Upper lobe of left lung (tissue), 6 donors: ENCODE measurements at places on chromosomes 7 and 10. TPM values are rescaled to one million over a fixed set of nuclear protein-coding genes. Genes with fewer than 3 reads are reported as not detected.

Gene SPDYE16
- 0.24 TPM for total RNA-seq

GRCh38 chr7:4531236-4531635 lies 150.9 kb upstream of the FOXK1 start:
- no peak for DNase-seq

GRCh38 chr10:75643944-75644692 lies 212.7 kb downstream of the LRMDA start:
- no peak for DNase-seq

GRCh38 chr7:70712942-70713341 lies 419.0 kb upstream of the GALNT17 start:
- no peak for DNase-seq

Gene TRIM74
- total RNA-seq, result not detected

Gene RBP4
- total RNA-seq, result 18.0 TPM

DNA sequence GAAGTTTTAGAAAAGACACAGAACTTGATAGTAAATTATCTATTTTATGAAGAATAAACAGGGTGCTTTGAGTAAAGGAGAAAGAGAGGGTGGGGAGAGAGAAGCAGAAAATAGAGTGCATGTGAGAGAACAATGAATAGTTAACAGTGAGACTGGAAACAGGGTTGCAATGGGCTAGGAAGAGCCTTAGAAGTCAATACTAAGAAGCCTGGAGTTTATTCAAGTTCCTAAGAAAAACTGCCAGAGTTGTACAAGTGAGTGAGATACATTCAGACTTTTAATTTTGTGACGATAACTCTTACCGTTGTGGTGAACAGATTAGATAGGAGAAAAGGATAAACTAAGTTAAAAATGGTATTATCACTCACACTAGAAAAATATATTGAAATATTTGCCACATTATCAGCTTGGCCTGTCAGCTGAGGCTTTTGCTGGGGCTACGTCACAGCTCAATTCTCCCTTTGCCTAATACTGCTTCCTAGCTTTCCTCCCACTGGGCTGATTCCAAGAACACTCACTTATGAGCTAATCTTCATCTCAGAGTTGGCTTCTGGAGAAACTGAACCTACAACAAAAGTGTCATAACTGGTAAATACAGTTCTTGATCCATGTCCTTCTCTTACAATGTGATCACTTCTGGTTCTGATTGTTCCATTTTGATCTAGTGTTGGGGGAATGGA lies 92.7 kb downstream of the SEMA3D start:
- no peak for DNase-seq

Gene ADIRF
- 51.3 TPM for total RNA-seq

- no peak for DNase-seq
These were observed 46.0 kb downstream of the ABCC2 start for GRCh38 chr10:99828464-99828863.

GRCh38 chr10:4916086-4916716 lies 47.0 kb upstream of the AKR1C1 start:
- no peak for DNase-seq

DNA sequence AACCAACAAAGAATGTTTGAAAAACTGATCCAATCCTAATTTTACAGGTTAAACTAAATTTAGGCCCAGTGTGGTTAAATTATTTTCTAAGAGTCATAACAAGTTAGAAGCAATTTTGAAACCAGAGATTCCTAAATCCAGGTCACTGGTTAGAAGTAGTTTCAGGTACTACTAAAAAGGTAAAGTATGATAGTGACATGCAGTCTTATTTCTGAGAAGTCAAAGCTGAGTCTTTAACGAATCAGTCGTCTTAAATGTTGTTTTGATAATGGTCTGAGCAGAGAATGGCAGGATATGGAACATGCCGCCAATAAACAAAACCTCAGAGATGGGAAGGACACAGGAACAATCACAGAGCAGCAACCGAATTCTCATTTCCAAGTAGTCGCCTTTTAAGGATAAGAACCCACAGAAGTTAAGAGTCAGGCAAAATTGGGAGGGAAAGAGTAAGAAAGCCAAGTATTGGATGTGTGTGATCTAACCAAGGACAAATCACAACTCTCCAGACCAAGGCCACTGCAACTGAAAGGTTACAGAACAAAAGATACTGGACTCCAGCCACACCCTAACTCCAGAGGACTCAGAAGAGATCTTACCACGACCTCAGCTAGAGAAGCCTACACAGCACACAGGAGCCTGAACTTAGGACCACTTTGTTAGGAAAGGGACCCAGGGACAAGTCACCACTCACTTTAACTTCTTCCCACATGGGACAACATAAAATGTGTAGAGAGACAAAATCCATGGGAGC lies 19.7 kb downstream of the TMEM243 start:
- no peak for DNase-seq

Gene ZNHIT1
- 68.5 TPM for total RNA-seq

DNA sequence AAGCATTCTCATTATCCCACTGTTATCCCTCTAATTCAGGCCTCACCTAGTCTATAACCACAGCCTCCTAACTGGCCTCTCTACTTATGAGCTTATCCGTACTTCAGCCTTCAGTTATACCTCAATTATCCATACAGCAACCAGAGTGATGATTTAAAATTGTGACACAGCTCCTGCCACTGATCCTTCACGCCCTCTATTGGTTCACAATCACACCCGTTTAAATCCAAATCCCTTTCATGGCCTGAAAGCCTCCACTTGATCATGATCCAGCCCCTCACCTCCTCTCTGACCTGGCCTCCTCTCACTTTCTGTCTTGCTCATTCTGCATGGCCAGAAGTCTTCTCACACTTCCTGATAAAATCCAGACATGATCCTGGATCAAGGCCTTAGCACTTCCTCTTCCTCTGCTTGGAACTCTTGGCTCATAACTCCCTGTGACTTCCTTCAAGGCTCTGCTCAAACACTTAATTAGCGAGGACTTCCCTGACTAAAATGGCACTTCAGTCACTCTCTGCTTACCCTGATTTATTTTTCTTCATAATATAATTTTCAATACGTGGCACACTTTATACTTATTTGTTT lies 19.0 kb upstream of the TMEM26 start:
- no peak for DNase-seq

DNA sequence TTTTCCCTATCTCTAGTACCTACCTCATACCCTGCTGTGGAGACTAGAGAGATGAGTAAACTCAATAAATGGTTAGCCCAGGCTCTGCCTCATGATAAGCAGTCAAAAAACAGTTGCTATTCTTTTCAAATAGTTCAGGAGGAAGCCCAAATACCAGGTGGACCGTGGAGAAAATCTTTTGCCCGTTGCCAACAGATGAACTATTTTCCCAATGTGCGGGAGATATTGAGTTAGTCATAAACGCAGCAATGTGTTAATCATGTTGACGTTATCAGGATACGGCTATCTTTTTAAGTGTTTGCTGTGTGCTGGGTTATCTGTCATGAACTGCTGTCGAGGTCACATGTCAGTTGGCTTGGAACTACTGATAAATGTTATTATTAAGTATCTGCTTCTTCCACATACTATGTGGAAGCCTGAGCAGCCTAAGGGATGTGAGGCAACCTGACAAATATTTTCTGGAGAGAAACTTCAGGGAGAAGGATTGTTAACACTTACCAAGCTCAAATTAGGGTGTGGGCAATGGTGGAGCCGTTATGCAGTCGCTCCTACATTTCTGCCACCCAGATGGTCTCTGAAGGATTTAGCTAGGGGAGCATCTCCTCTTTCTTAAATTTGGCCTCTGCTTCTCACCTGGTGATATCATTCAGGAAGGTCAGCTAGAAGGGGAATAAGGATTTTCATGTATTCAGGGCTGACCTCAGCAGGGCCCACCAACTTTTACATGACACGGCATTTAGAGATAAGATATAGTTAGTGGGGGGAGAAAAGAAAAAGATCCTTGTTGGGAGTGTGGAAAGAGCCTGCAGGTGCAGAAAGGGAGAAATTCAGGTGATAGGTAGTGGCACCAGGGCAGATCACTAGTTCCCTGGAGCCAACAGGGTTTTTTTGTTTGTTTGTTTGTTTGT lies 33.5 kb upstream of the SLC26A3 start:
- no peak for DNase-seq

Gene KRIT1
- 37.8 TPM for total RNA-seq

DNA sequence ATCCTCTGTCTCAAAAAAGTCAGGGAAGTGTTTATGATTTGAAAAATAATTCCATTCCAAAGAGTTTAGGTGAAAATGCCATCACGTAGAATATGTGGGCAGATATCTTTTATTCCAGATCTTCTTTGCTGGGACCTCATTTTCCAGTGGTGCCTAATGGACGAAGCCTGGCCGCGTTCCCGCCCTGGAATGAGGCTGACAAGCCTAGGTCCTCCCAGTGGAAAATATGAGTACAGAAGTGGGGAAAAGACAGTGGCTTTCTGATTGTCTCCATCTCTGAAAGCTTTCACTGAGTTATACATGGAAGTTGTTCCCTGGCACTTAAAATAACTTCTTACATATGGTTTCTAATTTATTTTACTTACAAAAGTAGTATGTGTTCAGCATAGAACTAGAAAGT lies 139.4 kb downstream of the TACC2 start:
- DNase-seq, result no peak

Gene FBXL13
- 1.6 TPM for total RNA-seq

DNA sequence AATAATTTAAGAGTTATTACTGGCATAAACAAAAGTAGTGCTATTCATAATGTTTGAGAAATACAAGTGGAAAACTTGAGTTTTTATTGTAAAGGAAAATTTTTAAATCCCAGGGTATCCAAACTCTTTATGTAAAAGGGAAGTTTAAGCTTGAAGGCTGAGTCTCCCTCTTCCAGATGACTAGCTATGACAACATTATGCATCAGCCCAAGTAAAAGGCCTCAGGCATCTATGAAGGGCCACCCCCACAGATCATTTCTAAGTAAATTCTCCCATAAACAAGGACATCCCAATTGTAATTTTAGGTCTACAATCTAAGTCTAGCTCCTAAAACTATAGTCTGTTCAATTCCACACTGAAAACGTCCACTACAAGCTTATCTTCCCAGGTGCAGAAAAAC lies 166.2 kb upstream of the STEAP1 start:
- DNase-seq, result no peak

DNA sequence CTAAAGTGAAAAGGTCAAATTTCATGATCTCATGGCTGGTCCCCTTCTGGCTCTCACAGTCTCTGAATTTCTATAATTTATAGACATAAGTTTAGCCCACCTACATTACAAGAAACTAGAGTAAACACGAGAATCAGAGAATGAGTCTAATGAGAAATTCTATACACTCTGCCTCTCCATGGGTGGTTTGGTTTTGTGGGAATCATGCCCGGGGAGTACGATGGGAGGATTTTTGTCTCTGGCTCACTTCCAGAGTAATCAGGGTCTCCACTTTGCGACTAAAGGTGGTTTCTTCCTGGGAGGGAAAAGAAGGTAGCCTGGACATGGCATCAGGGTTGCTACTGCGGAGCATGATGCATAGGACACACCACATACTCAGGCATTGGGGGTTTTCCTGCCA lies 69.7 kb downstream of the MRC1 start:
- DNase-seq, result no peak

Gene TMEM184A
- total RNA-seq, result 9.2 TPM

DNA sequence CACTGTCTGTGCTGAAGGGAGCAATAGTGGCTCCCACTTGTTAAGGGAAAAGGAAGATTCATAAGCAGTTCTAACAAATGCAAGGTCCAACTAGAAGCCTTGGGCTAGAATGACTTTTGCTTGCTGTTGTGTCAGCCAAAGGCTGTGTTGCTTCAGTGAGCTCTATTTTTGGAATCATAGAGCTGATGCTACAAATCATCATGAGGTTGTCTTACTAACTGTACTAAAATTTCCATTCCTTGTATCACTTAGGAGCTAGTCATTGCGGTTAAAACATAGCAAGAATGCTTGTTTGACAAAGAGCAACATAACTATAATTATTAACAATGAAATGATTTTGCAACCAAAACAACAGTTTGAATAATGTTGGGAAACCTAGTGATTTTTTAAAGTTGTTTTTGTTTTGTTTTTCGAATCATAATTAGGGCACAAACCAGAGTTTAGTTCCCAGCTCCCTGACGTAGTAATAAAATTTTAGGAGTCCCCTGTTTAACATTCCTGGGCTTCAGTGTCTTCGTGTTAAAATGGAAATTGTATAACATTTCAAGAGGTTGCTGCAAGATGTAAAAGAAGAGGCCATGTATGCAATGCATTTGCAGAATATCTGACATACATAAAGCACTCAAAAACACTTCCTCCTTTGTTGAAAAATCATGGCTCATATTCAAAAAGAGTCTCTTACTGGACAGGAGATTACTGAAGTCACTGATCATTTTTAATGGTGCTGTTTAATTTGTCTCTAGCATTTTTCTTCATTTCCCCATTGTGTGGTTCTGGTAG lies 183.4 kb downstream of the MACC1 start:
- no peak for DNase-seq

DNA sequence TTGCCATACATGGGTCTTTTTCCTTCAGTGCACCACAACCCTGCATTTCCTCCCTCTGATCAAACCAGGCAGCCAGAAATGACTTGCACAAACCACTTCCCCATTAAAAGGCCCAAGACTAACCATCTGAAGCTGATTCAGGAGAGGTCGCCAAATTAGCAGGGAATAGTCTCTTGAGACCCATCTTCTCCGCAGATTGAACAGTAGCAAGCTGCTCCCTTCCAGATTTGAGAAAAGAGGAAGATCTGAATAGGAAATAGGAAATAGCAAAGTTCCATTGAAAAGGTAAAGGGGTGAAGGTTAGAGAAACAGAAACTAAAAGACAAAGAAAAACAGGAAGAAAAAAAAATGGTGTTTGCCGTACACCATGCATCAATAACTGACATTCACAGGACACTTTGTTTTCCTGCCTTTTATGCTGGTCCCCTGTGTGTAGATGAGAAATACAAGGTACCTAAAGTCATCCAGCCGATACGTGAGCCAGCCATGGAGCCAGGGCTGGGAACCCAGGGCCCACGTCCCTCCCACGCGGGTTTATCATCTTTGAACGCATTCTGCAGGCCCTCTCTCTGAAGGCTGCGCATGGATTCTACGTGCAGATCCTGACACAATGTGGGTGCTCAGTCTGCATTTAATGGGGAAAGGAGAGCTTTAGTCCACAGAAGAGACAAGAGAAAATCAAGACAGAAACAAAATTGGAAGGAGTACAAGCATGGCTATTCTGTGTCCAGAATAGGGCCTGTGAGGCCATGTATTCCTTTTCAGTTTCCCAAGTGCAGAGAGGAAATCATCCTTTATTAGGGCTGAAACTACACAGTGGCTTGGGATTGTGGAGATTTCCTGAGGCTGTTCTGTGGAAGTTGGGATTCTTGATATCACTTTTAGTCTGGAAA lies 268.4 kb upstream of the NPVF start:
- DNase-seq, result no peak

- no peak for DNase-seq
These were observed 634.1 kb downstream of the GALNT17 start for GRCh38 chr7:71766016-71766415.

Gene EZH2
- total RNA-seq, result 4.6 TPM

- DNase-seq, result no peak
These were observed 58.5 kb downstream of the PDZD8 start for GRCh38 chr10:117316701-117317100.

DNA sequence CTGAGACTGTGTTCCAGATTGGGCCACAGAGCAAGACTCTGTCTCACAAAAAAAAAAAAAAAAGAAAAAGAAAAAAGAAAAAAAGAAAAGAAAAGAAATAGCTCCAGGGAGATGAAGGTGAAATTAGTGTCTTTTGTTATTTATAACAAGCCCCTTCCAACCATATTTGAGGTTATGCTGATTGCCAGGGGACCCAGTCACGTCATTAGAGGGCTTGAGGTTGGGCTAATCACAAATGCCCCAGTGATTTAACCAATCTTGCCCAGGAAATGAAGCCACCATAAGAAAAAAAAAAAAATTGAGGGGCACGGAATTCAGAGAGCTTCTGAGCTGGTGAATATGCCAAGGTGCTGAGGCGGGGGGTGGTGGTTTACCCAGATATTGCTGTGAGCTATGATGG lies 11.3 kb upstream of the RNF216 start:
- DNase-seq, result no peak
